ENCODE measurements at places on chromosomes 5 and 9.
A peak's percentile ranks its signal among the peaks of the same experiment; 100 is the strongest.

DNA sequence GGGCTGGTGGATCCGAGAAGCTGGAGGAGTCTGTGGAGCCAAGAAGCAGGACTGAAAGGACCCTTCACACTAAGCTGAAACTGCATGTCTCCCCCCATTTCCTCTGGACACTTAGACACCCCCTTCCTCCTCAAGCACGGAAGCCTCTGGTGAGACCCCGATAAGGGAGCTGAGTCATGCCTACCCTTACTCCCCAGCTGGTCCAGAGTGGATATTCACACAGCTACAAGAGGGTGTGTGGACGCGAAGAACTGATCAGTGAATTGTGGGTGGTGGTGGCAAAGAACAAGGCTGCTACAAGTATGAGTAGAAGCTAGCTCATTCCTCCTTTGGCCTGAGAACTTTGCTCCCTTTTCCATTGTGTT, 4.3 kb downstream of the TLN1 start:
- DNase-seq = peak; percentile 87

GRCh38 chr5:167952278-167952995, 339.0 kb upstream of the WWC1 start:
- no peak for DNase-seq

- no peak for DNase-seq
Measured at GRCh38 chr5:156432830-156433105, 105.8 kb downstream of the SGCD start.

DNA sequence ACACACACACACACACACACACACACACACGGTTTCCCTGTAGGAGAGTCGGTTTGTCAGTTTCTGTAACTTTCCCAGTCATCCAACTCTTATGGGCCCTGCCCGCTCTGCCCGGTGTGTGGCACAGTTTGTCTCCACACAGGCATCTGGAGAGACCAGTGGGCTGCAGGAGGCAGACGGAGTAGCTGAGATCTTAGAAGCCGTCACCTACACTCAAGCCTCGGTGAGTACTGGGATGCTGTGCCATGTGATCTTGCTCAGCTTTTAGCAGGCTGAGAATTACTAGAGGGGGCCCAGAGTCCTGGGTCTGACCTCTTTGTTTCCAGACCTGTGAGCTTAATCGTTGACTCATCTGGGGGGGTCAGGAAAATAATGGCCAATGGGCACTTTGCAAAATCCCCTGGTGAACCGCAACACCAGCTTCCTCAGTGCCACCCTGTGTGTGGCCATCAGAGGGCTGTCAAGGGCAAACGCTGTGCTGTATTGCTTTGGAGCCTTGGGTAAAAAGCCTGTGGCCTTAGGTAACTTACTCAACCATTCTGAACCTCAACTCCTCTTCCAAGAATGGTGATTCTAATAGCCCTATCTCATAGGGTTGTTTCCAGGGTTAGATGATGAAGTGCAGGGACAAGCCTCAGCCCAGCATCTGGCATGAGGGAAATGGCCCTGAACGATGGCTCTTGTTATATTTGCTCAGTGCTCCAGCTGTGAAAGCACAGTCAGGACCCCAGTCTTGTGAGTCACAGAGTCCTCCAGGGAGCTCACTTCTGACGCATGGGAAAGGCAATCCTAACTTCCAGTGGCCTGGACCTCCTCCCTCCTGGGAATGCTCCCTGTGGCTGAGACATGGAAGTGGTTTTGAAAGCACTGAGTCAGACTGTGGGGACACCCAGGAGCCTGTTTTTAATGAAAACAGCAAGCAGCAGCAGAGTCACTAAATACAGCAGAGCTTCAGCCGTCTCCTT, 45.6 kb downstream of the COL15A1 start:
- DNase-seq = peak; percentile 39

- no peak for DNase-seq
Measured at GRCh38 chr9:95139126-95139525, 178.4 kb downstream of the FANCC start.

GRCh38 chr5:9126490-9126889, 419.4 kb downstream of the SEMA5A start:
- DNase-seq = no peak

- no peak for DNase-seq
Measured at GRCh38 chr5:148632255-148633066, 21.9 kb downstream of the HTR4 start.

GRCh38 chr9:121598167-121598964, 53.1 kb upstream of the DAB2IP start:
- DNase-seq = no peak

GRCh38 chr9:136147038-136147889, 28.6 kb upstream of the TMEM250 start:
- no peak for DNase-seq

GRCh38 chr5:9545992-9546851, at the start of gene SEMA5A:
SEMA5A (minus strand) TSS chr5:9546075; CDS start chr5:9379946, 166,129 bp downstream.
- DNase-seq = peak; percentile 51

- no peak for DNase-seq
Measured at GRCh38 chr9:93634311-93635185, 58.2 kb downstream of the PHF2 start.

DNA sequence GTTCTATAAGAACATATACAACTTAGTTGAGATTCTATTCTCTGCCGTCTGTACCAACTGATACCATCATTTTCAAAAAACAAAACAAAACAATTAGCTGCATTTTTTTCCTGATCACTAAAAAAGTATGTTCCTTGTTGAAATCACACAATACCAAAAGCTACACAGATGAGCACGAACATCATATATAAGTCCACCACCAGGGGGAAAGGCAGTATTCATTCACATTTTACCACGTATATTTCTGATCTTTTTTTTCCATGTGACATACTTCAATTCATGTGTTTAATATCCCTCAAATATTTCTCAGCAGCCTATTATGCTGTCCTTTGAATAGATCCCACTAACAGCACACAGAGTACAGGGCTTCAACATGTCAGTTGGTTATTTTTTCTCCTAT, 40.6 kb downstream of the IRX2 start:
- DNase-seq = peak; percentile 20

DNA sequence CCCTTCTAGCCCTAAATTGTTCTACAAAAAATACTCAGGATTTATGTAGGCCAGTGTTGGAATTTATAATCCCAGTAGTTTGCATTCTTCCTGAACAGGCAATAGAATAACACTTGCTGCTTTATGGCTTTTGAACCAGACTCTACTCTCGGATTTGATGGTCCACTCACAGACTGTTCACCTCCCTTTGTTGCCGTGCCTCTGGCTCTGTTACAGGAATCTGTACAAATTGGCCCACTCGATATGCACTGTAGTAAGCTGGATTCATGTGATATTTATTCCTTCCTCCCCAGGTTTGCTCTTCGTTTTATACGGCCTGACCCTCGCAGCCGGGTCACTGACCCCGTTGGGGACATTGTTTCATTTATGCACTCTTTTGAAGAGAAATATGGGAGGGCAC, 43.7 kb downstream of the FAF2 start:
- DNase-seq = no peak

DNA sequence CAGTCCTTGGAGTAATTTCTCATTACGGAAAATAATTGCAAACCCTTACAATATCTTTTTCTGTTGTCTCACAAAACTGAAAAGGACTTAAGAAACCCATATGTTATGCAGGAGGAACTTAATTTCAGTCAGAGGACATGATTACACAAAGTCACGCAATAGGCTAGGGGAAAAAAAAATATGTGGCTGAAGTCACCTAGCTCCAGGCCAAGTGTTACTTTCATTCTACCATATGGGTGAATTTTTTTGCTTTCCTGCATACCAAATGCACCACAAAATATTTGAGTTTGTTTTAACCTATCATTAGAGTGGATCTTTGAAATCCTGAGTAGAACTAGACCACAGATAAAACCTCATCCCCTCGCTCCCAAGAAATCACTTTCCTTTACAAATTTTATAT, 523.5 kb downstream of the CAAP1 start:
- no peak for DNase-seq

- no peak for DNase-seq
Measured at GRCh38 chr9:33329117-33329563, 38.8 kb downstream of the NFX1 start.

DNA sequence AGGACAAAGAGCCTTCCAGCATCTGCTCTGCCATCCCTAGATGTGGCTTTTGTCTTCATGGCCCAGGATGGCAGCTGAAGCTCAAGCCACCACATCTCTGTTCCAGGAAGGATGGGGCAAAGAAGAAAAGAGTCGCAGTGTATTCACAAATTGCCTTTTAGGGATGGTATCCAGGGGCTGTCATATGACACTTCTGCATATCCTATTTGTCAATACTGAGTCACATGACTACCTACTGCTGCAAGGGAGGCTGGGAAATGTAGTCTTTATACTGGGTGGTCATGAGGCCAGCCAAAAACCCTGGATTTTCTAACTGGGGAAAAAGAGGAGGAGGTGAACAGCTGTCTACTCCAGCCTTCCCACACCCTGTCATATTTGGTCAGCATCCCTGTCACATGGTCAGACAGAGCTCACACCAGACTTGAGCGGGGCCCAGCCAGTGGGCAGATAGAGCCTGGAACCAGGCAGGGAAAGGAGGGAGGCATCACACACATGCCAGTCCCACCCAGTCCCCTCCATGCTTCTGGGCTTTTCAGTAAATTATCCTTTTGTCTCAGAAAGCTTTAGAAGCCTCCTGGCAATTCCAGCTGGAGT, 52.0 kb downstream of the OLFM1 start:
- DNase-seq = peak; percentile 8

GRCh38 chr5:38466424-38467189, 89.8 kb downstream of the LIFR start:
- no peak for DNase-seq

GRCh38 chr9:92325991-92326500, 293 bp downstream of the CENPP start:
- peak; percentile 74 for DNase-seq

GRCh38 chr9:34190996-34191892, 12.4 kb downstream of the UBAP1 start:
- no peak for DNase-seq

GRCh38 chr5:150178262-150178661, 11.6 kb upstream of the SLC6A7 start:
- DNase-seq = no peak
